Activated CD4-positive, alpha-beta T cell treated with anti-CD3 and anti-CD28 coated beads, Interleukin-2, amount 50 U/mL, for 16 hours (primary cell): ENCODE measurements at places on chromosomes 7 and 10.

- DNase-seq: no peak
Measured at GRCh38 chr7:101896316-101896715, 78.9 kb downstream of the CUX1 start.

GRCh38 chr10:31261511-31262311, 57.3 kb upstream of the ZEB1 start:
- no peak for DNase-seq

GRCh38 chr10:78278058-78278404, 244.4 kb downstream of the RPS24 start:
- DNase-seq: no peak

DNA sequence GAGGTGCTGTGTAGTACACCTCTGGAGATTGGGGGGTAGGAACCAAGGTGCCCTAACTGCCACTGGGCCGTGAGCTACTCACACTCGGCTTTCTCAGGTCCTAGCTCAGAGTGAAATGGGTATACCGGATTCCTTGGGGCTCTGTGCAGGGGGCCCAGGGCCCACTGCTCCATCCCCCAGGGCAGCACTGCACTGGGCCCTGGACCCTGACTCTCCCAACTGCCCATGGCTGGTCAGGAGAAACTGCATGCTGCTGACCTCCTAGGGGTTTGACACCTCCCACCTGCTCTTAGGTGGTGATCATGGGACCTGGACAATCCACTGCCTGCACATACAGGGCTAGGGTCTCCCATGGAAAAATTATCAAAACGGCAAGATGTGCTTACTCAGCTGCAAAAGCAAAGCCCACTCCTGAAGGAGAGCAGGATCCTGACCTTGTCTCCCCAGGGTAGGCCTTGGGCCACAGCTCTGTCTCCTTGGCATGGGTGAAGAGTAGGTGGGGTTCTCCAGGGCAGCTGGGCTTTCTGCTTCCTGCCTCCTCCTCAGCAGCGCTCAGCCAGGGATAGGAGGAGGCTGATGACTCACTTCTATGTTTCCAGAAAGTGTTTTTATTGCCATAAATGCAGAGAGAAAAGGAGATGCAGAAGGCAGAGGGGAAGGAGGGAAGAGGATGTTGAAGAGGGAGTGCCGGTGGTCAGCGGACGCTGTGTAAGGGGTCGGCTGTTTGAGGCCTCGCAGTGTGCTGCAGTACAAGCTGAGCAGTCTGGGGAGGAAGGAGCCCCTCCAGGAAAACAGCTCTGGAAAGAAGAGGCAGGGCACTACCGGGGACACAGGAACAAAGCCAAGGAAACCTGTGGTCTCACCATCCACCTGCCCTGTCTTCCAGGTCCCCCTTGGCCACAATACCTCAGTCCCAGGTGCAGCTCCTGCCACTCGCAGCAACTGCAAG, 107.8 kb downstream of the ARHGAP22 start:
- DNase-seq: no peak

GRCh38 chr7:134651991-134652390, 5.3 kb downstream of the BPGM start:
- no peak for DNase-seq

DNA sequence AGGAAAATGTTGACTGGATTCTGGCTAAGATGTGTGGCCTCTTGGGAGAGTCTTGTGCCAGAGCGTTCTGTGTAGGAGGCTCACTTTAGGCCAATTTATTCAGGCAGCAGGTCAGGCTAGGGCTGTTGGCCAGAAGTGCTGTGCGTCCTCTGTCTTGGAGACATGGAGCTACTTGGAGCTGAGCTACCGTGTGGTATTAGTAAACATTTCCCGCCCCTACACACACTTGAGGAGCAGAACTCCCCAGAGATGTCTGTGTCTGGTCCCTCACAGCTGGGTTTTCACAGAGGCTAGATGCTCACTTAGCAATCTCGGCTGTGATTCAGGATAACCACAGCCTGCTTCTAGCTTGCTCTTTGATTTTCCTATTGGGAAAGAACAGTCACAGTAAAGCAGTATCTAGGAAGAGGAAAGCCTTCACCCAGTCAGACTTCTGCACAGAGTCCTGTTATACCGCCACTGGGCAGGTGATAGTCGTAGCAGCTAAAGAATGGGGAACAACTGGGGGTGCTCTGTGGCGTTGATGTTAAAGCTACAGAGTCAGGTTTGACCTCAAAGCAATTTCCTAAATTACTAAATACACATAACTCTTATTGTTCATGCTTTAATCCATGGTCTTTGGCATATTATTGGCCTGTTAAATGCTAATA, 86.7 kb downstream of the MDFIC start:
- DNase-seq: no peak

DNA sequence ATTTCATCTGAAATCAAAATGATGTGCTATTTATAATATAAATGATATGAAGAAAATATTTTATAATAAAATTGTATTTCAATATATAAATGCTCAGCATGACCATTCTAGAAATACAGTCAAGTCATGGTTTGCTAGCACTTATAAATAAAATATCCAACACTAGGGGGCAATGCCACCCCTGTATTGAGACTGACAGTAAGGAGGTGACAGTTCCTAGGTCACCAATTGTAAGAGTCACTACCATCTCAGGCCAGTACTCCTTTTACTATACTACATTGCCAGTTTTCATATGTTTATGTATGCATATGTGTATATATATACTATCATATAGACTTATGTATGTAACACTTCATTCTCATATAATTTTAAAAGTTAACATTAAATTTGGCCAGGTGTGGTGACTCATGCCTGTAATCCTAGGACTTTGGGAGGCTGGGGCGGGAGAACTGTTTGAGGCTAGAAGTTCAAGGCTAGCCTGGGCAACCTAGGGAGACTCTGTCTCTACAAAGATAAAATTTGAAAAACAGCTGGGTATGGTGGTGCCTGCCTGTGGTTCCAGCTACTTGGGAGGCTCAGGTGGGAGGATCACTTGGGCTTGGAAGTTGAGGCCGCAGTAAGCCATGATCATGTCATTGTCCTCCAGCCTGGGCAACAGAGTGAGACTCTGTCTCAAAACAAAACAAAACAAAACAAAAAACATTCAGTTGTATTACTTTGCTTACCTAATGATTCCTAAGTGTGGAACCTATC, 2.4 kb upstream of the CNOT4 start:
- peak; percentile 74 for DNase-seq

DNA sequence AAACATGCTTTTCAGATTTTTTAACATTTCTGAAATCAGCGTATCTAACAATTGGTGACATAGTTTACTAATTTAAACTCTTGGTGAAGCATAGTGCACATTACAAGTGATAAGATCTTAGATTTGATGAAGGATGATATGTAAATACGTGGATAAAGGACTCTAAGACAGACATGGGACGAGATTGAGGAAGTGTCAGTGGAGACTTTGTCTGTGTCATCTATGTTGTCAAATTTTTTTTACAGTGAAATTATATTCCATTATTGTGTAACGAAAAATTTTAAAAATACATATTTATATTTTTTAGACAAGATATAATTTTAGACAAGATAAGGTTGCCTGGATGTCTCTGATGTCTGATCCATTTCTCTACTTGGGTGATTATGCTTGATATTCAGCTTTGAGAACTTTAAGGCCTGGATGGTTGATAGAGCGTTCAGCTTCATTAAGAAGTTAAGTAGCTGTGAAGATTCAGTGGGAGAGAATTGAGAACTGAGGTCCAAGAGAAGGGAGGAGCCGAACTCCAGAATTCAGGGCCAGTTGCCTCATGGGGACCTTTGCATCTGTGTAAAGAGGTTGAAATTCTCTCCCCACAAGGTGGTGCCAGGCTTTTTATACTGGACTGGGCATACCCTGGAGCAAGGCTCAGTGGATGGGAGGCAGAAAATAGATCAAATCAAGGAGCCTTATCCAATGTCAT, 62.7 kb downstream of the KAT6B start:
- no peak for DNase-seq

DNA sequence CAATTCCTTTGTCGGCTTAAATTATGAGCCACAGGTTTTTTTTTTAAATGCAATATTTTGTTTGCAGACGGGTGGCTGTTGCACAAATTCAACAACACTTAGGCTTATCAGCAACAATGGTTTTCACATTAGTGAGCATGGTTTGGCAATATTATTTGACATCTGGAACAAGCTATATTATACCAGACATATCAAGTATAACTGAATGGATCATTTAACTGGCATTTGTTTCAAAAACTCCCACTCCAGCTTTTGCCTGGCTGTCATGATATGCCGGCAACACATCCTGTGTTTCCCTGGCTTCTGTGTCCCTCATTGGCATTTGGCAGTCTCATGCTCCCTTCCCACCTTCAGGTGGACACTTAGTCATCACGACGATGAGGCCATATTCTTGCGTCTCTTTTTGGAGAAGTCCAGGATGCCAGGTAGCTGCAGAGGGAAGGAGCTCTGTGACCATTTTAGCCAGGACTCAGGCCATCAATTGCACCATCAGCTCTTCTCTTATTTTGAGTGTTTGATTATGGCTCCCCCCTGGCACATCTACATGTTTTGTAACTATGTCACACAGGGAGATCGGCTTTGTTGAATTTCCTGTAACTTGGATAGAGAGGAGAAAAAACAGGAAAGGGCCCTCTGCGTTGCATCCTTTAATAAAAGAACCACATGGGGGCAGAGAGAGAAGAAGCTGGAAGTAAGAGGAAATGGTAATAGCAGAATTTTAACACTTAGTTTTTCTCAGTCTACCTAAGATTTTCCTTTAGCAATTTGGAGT, 413.9 kb downstream of the LRMDA start:
- no peak for DNase-seq

- DNase-seq: no peak
Measured at GRCh38 chr10:104202231-104202630, 29.9 kb downstream of the CFAP43 start.
